ENCODE measurements at places on chromosomes 16 and 17.

DNA sequence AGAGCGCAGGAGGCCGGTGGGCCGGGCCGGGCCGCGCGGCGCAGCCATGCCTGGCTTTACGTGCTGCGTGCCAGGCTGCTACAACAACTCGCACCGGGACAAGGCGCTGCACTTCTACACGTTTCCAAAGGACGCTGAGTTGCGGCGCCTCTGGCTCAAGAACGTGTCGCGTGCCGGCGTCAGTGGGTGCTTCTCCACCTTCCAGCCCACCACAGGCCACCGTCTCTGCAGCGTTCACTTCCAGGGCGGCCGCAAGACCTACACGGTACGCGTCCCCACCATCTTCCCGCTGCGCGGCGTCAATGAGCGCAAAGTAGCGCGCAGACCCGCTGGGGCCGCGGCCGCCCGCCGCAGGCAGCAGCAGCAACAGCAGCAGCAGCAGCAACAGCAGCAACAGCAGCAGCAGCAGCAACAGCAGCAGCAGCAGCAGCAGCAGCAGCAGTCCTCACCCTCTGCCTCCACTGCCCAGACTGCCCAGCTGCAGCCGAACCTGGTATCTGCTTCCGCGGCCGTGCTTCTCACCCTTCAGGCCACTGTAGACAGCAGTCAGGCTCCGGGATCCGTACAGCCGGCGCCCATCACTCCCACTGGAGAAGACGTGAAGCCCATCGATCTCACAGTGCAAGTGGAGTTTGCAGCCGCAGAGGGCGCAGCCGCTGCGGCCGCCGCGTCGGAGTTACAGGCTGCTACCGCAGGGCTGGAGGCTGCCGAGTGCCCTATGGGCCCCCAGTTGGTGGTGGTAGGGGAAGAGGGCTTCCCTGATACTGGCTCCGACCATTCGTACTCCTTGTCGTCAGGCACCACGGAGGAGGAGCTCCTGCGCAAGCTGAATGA lies 606 bp downstream of the THAP11 start:
- peak; percentile 56 for DNase-seq

- peak; percentile 94 for DNase-seq
Observed at GRCh38 chr16:89686520-89687091, at the start of gene CDK10. TSS of gene CDK10 (plus strand) at chr16:89686689. CDS start at chr16:89686711, 22 bp downstream.

GRCh38 chr16:87628246-87628923 lies 26.1 kb downstream of the JPH3 start:
- no peak for DNase-seq

GRCh38 chr17:57425903-57426880 lies 169.9 kb downstream of the MSI2 start:
- DNase-seq: no peak

DNA sequence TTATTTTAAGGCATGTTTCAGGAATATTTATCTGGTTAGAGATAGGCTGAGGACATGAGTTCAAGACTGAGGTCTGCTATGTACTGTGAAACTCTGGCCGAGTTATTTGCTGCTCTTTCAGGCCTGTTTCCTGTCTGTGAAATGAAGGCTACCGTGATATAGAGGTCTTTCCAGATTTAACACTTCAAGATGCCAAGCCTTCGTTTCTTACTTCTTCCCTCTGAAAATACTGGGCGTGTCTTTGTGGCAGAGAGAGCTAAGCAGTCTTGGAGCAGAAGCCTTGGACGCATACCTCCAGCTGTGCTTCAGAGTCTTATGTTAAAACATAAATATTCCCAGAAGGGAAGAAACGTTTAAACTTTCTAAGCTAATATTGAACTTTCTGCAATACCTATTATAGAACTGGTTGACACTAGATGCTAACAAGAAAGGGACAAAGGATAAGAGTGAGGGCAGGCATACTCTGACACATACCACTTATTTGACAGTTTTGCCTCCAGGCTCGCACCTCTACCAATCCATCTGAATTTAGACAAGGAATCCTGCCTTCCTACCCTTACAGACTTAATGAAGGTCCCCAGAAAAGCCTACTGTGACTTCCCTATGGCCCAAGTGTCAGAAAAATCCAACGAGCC lies 17.5 kb downstream of the WIPI1 start:
- no peak for DNase-seq
